ENCODE measurements at places on chromosomes 11 and 22.

- DNase-seq, result no peak
Measured at GRCh38 chr11:63710476-63711217, 29.3 kb downstream of the RTN3 start.

DNA sequence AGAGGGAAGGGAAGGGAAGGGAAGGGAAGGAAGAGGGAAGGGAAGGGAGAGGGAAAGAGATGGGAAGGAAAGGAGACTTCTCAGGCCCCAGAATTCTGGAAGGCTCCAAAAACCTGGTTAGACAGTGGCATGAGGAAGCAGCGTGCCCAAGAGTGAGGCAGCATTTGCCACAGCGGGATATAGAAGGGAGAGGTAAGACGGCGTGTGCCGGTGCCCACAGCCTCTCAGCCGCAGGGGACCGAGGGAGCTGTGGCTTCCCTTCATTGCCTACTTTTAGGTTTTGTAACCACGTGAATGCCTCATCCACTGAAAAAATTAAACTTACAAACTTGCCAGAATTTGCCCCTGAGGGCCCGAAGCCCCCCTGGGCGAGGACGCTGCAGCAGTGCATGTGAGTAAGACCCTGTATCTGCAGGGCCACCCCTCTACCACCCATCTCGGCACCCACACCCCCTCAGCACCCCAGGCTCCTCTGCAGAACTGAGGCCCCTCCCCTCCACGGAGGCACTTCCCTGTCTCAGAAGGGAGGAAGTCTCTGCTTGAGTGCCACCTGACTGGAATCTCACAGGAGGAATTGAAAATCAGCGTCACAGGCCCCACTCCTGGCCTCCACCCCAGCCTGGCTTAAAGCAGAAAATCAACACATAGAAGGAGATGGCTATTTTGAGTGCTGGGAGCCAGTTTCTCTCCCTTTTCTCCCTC lies 58.1 kb downstream of the LINC01488 start:
- DNase-seq, result peak; percentile 63

DNA sequence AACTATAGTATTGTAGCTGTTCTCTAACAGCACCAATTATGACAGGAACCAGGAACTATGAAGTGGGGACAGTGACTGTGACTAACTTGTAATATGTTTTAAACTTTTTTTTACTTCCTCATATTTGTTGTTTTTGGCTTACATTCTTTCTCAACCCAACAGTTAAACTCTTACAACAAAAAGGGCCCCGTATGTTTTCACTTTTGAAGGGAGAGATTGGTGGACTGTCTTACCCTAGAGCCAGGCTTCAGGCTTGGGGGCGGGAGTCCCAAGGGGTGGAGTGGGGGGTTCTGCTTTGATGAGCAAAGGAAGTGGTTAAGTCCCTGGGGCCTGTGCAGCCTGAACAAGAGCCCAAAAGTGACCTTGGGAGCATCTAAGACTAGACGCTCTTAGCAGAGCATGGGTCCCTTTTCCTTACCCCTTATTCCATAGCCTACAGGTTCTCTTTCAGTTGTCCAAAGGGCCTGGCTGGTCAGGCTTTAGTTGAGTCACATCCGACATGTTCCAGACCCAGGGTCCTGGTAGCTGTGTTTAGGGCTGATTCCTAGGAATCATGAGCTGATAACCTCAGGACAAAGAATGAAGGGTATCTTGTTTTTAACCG lies 38.8 kb downstream of the STIM1 start:
- DNase-seq, result no peak

- no peak for DNase-seq
Measured at GRCh38 chr11:72363112-72363511, 71.2 kb downstream of the CLPB start.

Data from hindlimb muscle (tissue), 1 donor.